Renal pelvis (tissue), 12 donors: ENCODE measurements at places on chromosomes 11 and 22.

- DNase-seq: no peak
Observed at GRCh38 chr11:66546368-66546965, at the start of gene ACTN3. TSS of gene ACTN3 (plus strand) at chr11:66546903. CDS start at chr11:66546938, 35 bp downstream.

- DNase-seq: no peak
Observed at GRCh38 chr11:9550191-9550628, 23.3 kb upstream of the WEE1 start.

DNA sequence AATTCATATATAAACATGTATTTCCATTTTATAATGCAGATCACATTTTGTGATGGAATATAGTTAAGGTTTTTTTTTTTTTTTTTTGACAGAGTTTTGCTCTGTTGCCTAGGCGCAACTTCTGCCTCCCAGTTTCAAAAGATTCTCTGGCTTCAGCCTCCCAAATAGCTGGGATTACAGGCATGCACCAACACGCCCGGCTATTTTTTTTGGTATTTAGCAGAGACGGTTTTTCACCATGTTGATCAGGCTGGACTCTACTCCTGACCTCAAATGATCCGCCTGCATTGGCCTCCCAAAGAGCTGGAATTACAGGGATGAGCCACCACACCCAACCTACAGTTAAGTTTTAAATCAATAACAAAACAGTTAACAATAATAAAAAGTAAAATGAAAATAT, 18.8 kb downstream of the XKR3 start:
- DNase-seq: no peak

DNA sequence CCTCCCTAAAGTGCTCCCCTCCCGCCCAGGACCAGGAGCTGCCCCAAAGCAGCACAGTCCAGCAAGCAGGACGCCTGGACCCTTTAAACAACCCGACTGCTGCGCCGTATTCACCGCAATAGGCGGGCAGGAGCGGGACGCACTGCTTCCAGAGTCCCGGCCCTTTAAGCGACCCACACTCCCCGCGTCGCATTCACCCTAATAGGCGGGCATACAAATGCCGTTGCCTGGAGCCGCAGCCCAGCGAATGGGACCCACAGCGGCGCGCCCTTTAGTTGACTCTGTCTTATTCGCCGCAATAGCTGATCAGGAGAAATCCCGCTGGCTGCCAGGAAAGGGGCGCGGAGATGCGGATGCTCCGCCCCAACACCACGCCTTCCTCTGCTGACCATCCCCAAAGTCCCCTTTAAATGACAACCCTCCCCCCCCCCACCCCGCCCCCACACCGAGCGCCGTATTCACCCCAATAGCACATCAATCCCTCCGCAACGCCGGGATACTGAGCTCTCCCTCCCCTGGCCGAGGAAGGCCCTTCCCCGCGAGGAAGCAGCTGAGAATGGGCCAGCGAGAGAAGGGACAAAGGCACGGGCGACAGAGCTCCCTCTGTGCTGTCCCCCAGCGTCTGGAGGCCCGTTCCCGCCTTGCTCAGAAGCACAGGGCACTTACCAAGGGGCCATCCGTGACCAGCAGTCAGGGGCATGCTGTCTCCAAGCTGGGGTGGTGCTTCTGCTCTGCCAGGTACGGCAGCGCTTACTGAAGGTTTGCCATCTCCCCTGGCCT, 4.7 kb downstream of the OSBPL5 start:
- DNase-seq: peak; percentile 93

DNA sequence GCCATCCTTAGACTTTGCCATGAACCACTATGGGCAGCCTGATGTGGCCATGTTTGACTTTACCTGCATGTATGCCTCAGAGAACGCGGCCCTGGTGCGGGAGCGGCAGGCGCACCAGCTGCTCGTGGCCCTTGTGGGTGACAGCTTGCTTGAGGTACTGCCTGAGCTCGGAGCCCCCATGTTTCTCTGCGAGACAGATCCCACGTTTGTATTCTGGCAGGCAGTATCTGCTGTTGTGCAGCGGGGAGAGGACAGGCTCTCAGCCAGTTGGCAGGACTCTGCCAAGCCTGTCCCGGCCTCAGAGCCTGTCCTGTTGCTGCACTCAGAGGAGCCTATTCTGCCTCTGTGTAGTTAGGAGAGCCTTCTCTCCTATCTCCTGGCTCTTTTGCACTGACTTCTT, 109.9 kb downstream of the MICAL2 start:
- DNase-seq: no peak

DNA sequence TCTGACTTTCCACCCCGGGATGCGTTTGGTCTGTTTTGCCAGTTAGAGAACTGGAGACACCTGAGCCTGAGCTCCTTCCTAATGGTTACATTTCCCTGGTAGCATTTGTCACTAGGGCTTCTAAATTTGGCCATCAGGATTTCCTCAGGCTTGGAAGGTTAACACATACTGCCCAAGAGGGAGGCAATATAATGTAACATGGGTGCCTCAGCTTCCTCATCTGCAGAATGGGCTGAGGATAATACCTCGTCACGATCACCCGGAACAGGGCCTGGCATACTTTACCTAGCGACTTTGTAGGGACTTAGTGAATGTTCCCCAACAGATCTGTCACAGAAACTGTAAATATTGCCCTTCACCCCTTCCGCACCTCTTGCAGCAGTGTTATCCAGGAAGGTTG, 11.3 kb downstream of the IL17RA start:
- no peak for DNase-seq
